ENCODE measurements at places on chromosomes 3 and 15.
A peak's percentile ranks its signal among the peaks of the same experiment; 100 is the strongest.

- DNase-seq = no peak
Measured at GRCh38 chr3:189132839-189133238, 38.9 kb upstream of the TPRG1 start.

- no peak for DNase-seq
Measured at GRCh38 chr3:184669578-184669977, 42.3 kb downstream of the MAGEF1 start.

DNA sequence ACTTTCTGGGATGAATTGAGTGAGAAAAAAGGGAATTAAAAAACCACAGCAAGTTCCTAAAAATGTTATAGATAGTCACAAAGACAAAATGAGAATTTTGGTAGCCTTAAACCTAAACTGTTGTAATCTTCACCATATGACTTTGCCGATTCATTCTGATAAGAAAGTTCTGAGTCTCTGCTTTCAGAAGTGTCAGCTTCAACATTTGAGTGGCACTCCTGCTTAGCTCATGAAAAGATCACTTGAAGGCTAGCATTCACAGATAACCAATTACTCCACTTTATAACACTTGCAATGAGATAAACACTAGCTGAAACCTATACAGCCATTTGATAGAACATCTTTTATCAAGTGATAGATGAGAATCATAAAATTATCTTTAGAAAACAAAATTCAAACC, 288.1 kb upstream of the POU1F1 start:
- no peak for DNase-seq

DNA sequence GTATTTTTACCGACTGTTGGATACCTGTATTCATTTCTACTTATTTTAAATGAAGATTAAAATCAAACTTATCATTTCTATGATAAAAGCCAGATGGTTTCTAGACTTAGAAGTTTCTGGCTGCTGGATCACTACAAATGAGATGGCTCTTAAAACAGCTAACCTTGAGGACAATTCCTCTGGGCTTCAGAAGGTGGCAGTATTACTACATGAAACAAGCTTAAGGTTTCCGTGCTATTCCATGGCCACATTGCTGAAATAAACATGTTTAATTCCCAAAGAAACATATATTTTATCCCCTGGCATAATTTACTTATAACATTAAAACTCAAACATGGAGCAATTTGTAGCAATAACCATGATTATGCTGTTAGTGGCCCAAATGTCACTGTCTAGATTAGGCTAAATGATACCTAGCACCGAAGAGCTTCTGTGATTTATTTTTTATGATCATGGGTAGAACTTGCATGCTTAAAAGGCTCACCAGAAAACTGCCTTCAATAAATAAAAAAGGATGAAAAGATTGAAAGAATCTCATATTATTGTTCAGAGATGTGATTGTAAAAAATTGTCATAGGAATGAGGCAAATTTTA, 204.0 kb upstream of the NANOGP8 start:
- DNase-seq = peak; percentile 47

- DNase-seq = no peak
Measured at GRCh38 chr15:93451265-93451664, 362.3 kb upstream of the RGMA start.

DNA sequence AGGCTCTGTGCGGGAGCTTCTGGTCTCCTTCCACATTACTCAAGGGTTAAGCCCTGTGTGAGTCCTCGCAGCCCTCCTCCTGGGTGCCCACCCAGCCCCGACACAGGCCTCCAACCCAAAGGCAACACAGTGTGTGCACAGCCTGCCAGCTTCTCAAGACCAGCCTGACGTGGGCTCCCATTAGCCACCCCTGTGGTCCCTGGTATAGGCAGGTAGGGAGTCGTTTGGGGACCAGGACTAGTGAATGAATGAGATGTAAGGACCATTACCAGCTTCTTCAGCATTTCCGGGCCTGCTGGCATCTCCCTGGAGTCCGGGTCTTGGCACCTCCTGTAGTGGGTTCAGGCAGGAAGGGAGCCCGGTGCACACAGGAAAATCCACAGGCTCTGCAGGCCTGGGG, 20.2 kb upstream of the PLXNA1 start:
- DNase-seq = no peak

DNA sequence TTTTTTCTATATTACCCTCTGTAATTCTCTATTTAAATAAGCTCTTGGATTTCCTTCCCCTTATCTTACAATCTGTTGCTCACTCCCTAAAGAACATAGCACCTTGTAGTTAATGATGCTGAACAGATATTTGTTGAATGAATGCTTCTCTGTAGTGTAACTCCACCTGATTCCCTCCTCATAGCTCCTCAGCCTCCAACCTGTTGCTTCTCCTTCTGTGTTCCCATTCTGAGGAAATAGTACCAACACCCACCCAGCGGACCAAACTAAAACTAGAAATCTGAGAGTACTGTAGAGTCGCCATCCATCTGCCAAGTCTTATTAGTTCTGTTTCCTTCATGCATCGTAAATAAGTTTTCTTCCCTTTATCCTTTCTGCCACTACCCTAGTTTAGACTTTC, 55.5 kb upstream of the GNB4 start:
- DNase-seq = no peak

DNA sequence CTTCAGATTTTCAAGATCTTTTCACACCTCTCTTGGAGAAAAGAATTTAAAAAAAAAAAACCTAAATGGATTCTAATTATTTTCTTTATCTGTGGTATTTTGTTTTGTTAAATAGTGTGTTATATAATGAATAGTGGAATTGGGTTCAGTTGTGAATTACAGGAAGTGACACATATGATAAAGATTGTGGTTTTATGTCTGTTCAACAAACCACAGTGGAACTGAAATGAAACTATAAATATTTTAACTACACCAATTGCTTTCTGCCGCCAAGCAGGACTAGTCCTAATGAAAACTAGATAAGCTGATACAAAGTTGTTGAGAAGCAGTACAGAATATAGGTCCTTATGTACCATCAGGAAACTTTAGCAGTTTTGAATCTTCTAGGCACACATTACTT, 121.6 kb downstream of the UBE2E2 start:
- no peak for DNase-seq

DNA sequence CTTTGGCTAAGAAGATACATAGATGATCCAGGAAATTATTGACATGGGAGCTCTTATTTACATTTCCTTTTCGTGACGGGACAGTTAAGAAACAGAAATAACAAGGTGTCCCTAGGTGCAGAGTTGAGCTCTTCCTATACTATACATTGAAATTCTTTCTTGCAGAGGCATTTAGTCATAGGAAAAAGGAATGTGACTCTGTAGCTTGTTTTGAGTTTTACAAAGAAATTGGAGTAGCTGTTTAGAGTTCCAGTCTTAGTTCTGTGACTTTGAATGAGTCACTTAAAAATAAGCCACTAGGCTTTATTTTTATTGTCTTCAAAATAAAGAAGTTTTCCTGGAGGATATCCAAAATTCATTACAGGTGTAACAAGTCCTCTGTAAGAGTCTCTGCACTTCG, 723.5 kb upstream of the SGO1 start:
- DNase-seq = no peak

DNA sequence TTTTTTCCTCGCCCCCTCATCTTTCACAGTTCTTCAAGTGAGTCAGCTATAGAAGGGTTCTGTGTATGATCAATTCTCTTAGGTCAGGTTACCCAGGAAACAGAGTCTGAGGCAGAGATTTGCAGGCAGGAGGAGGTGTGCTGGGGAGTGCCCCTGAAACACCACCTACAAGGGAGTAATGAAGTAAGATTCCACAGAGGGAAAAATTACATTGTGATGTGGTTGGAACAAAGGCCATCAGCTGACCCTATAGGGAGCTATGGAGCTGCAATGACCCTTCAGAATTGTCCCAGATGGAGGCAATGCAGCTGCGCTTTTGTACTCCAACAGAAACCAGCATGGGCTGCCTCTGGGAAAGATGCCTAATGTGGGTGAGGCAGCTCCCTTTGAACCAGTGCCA, 142.2 kb upstream of the CNTN3 start:
- DNase-seq = no peak

DNA sequence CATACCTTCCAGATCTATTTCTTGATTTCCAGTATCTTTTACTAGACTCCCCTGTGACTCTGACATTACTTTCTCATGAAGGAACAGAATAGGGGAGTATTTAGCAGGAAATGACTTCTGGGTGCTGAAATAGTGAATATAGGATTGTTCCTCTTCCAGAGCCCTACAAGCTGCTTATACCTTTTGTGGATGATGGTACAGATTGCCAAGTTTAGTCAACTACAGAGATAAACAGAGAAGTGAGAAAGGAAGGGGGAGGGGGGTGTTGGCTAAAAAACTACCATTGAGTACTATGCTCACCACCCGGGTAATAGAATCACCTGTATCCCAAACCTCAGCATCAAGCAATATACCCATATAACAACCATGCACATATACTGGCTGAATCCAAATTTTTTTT, 298.3 kb upstream of the GPR149 start:
- no peak for DNase-seq

- DNase-seq = no peak
Measured at GRCh38 chr3:190532731-190533203, 18.9 kb downstream of the IL1RAP start.

DNA sequence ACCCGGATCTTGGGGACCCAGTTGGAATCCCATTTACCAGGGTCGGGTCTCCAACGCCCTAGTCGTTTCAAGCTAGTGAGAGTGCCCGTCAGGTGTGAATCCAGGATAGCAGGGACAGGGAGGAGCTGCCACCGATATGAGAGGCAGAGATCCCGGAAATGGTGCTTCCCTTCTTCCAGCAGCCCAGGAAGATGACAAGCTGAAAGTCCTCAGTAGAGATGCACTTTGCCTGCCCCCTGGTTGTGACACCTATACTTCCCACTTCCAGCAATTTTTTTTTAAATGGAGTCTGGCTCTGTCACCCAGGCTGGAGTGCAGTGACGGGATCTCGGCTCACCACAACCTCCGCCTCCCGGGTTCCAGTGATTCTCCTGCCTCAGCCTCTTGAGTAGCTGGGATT, 503.0 kb downstream of the NTRK3 start:
- DNase-seq = peak; percentile 53

DNA sequence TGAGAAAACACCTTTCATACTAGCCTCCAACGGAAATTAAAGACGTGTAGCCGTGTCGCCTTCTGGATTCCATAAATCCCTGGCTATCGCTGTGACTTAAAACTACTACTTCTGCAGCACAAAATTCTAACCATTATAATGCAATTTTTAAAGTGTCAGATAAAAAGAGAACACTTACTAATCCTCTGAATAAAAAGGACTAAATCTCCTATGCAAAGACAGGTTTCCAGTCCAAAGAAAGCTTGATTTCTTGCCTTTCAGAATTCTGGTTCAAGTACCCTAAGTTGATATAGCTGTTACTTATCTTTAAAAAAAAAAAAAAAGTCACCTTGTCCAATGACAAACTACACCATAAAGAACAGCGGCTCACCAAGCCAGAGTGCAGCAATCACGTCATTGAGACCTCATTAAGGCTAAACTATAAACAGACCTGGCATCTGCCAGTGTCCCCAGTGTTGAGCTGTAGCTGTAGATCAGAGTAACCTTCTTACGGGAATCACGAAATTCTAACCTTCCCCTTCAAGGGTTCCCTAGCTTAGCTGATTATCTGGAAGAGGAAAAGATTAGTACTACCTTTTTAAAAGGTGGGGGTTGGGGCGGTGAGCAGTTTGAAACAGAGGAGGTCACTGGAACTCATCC, 2.2 kb downstream of the ABCC5 start:
- peak; percentile 31 for DNase-seq

- no peak for DNase-seq
Measured at GRCh38 chr3:128553560-128553959, 60.6 kb upstream of the GATA2 start.

DNA sequence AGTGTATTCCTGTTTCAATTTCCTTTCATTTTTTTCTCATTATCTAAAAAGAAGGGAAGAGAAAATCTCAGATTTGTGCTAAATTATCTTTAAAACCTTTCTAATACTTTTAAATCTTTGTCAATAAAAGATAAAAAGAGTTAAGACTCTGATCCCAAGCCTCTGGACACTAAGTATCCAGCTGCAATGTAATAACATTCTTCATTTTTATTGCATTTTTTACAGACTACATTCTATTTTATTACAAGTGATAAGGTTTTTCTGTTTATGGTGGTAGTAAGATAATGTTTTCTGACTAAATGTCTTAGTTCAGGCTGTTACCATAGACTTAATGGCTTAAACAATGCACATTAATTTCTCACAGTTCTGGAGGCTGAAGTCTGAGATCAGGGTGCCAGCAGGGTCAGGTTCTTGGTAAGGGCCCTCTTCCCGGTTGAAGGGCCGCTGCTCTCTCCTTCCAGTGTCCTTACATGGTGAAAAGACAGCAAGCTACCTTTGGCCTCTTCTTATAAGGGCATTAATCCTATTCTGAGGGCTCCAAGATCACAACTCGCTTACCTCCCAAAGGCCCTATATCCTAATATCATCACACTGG, 19.7 kb downstream of the KCNAB1 start:
- DNase-seq = no peak

DNA sequence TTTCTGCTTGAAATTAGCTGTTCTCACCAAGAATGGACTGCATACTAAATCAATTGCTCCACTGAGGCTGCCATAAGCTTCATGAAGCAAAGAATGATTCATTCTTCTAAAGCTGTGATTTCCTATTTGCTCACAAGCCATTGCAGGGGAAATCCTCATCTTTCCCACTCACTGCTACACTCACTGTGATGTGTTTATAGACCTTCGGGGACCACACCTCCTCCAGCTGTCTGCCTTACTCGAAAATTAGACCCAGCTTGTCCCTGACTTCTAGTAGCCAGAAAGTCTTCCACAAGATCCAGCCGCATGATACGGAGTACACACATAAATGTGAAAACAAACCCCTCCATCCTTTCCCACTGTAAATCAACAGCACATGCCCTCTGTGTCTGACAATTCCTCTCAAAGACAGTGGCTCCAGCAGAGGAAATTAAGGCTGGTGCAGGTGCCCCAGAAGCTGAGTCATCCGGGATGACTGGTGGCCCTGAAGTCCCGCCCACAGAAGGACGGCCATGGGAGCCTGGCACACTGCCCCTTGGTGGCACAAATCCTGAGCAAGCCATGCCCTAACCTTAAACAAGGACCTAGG, 172.0 kb downstream of the STT3B start:
- DNase-seq = no peak

GRCh38 chr3:15205934-15206661, at the start of gene CAPN7:
TSS of gene CAPN7 (plus strand) at chr3:15206246. CDS start at chr3:15206496, 250 bp downstream.
- DNase-seq = peak; percentile 98

Measured in K562 (cell line).